ENCODE measurements at places on chromosomes 4 and X.

DNA sequence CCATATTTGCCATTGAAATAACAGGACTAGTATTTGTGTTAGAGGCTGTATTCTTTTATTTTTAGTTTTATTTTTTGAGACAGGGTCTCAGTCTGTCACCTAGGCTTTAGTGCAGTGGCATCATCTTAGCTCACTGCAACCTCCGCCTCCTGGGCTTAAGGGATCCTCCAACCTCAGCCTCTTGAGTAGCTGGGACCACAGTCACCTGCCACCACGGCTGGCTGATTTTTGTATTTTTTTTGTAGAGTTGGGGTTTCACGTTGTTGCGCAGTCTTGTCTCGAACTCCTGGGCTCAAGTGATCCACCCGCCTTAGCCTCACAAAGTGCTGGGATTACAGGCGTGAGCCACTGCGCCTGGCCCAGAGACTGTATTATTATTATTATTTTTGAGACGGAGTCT lies 15.3 kb downstream of the TMEM131L start:
- DNase-seq: no peak

GRCh38 chr4:76622126-76622525 lies 187.1 kb downstream of the SHROOM3 start:
- DNase-seq: no peak

- DNase-seq: peak; percentile 67
Observed at GRCh38 chr4:122716825-122717448, 15.6 kb upstream of the BBS12 start.

- DNase-seq: no peak
Observed at GRCh38 chr4:14792702-14793227, 209.5 kb upstream of the CPEB2 start.

- no peak for DNase-seq
Observed at GRCh38 chrX:2717312-2717711, 26.2 kb downstream of the CD99 start.

DNA sequence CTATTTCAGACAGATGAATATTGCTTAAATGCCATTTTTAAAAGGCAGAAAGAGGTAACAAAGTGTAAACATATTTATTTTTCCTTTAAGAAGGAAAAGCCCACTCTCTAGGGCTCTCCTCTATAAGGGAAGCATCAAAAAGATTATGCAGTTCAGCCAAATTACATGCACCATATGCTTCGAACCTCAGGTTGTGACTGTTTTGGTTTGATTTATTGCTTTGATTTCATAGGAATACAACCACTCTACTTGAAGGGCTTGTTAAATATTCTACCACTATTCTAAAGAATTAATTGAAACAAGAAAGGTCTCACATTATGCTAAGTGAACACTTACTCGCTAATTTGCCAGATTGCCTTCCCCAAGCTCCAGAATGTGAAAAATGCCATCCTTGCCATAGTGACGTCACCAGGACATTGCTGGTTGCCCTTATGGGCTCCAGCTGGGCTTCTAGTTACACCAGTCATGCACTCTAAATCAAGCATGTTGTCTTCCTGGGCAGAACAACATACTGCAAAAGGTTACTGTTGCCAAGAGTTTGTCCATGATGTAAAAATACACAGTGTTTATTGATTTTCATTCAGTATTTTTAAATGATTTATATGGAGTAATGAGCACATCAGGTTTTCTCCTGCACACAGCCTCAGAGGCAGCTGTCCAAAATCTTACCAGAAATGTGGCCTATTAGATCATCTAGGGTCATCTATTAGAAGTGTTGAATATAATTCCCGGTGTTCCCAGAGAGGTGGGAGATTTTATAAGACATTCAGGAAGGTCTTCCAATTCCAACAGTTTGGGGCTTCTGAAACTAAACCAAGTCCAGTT lies 164.4 kb upstream of the RAPGEF2 start:
- no peak for DNase-seq

GRCh38 chrX:19863212-19863856 lies 24.1 kb downstream of the SH3KBP1 start:
- no peak for DNase-seq

- no peak for DNase-seq
Observed at GRCh38 chr4:40737879-40738278, 11.9 kb upstream of the NSUN7 start.

- DNase-seq: no peak
Observed at GRCh38 chrX:19403696-19404095, 60.0 kb downstream of the PDHA1 start.

DNA sequence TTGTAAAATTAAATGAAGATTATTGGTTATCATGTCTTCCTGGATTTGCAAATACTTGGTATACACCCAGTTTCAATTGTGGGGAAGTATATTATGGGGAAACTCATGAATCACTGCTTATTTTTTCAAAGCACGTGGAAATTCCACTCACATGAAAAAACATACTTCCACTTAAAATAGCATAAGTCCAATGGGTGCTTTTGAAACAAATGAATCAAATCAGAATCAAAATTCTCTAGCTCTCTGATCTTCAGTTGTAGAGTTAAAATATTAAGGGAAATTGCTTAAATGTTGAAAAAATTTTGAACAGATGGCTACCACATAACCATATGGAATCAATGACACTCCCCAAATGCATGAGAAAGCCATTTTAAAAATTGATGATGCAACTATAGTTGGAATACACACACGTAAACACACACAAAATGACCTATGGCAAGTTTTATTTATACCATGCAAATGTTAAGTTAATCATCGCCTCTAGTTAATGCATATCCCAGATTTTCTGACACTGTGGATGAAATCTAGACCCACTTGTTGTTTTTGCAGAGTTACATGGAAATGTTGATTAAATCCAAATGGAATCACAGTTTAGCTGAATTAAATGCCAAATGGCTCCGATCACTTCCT lies 93.2 kb downstream of the ARSF start:
- no peak for DNase-seq

DNA sequence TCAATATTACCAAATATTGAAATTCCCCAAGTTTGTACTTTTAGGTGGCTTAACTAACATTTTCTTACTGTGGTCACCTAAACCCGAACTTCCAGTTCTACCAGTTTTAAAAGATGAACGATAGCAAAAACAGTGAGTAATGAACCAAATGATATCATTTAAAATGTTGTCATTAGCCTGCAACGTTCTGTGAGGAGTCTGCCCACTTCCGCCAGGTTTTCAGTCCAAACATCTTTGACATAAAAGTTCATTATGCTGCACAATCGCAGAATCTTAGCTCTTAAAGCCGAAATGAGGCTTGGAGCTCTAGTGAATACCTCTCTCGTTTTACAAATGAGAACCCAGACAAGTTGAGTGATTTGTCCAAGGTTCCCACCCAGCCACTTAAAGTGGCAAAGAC lies 762 bp downstream of the PIGA start:
- no peak for DNase-seq

GRCh38 chrX:6228720-6229119 lies at the start of gene NLGN4X:
NLGN4X (minus strand) TSS chrX:6228867; CDS start chrX:6151466, 77,401 bp downstream.
- DNase-seq: no peak
